NCI-H1694 (cell line): ENCODE measurements at places on chromosomes 6 and 20.

DNA sequence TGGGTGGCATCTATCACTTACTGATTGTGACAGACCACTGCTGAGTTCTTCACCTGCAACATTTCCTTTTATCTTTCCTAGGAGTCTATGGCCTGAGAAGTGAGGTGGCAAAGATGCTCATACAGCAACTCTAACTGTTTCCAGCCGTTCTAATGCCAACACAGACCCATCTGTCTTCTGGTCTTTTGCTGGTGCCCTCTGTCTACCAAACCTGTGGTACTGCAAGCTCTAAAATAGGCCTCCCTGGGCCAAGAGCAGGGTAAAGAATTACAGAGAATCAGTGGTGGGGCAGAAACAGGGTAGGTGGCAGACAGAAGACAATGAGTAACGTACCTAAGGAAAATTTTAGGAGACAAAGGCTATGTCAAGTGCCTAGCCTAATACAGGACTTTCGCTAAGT lies 611.0 kb upstream of the FLRT3 start:
- DNase-seq, result peak; percentile 36

DNA sequence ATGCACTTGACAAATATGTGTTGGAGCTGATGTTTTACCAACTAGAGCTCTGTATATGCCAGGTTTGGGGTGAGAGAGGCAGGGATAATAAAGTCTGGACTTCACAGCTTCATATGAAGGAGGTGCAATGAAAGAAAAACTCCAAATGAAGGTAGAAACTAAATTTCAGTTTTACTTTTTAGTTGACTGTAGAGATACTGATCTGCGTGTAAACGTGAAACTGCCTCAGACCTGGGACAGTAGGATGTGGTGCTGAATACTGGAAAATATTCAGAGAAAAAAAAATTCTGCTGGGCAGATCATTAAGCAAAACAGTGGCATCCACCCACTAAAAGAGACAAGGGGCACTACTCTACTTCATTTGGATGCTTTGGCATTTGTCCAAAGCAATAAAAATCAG lies 94.5 kb downstream of the BACH2 start:
- no peak for DNase-seq

GRCh38 chr6:168045706-168046620 lies 33.0 kb downstream of the FRMD1 start:
- DNase-seq, result peak; percentile 11

DNA sequence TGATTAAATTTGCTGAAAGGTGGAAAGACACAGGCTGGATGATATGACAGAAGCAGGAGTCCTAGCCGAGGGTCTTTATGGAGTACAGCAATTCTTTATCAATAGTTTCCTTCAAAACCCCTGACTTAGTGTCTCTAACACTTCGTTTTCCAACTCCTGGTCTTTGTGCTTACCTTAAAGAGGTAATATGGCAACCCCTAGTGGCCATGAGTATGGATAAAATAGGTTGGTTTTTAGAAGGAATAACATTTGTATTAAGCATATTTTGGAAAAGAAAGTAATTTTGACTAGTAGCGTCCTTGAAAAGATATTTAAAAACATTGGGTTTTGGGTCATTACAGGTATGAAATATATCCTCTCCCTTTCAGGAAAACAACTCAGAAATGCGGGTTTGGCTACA lies 51.9 kb downstream of the VGLL2 start:
- no peak for DNase-seq

- DNase-seq, result peak; percentile 64
These were observed 15.4 kb upstream of the STMND1 start for GRCh38 chr6:17086469-17086868.

- DNase-seq, result no peak
These were observed 144.2 kb downstream of the TTLL2 start for GRCh38 chr6:167469101-167469500.

DNA sequence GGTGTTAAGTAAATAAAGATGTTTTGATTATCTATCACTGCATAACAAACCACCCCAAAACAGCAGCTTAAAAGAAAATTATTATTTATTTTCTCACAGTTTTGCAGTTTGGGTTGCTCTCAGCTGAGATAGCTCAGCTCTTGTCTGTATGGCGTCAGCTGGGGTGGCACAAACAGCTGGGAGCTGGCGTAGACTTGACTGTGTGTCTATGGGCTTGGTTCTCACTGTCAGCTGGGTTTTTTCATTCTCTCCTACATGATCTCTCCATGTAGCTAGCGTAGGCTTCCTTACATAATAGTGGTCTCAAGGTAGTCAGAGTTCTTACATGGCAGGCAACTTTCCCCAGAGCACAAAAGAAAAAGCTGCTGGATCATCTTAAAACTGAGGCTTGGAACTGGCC lies 6.5 kb upstream of the TMEM74B start:
- no peak for DNase-seq

DNA sequence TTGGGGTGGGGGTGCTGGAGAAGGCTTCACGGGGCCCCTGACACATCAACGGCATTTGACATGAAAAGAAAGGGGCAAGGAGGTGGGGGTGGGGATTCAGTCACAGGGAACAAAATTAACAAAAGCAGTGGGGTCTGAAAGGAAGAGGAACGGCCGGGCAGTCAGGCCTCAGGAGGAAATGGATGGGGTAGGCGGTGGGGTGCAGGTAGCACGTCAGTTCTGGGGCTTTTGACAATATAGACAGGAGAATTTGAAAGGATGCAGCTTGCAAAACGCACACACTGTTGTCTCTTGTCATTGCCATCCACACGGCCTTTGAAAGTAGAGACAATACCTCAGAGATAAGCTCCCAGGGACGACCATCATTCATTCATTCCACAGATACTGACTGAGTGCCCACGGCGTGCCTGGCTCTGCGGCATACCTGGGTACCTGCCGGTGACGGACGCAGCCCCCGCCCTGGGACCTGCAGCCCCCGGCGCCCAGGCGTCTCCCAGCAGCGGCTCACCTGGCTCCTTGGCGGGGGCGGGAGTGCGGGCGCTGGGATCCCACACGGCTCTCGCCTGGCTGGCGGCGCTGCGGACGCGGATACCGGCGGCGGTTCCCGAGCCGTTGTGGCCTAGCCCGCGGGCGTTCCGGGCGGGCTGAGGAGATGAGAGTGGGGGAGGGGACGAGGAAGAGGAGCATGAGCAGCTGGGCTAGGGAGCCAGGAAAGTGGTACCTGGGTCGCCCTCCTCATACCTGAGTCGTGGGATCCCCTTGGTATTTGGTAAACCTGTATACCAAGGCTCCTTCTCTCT lies at the start of gene SLC26A8:
SLC26A8 (minus strand) TSS at position 646 of the 800 bp plus-strand sequence. CDS start 4,934 bp downstream, outside the sequence.
- no peak for DNase-seq

DNA sequence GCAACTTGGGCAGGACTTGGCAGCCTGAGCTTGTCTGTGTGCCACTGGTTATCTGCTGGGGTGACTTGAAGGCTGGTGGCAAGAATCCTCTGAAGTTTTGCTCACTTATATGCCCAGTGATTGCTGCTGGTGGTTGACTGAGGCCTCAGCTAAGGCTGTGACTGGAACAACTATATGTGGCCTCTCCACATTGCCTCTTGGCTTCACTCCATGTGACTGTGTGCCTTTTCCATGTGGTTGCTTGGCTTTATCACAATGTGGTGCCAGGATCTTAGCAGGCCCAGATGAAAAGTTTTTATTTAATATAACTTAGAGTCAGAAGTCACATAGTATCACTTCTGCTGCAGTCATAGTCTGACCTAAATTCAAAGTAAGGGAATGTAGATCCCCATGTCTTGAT lies 104.5 kb downstream of the ADAT2 start:
- DNase-seq, result no peak

DNA sequence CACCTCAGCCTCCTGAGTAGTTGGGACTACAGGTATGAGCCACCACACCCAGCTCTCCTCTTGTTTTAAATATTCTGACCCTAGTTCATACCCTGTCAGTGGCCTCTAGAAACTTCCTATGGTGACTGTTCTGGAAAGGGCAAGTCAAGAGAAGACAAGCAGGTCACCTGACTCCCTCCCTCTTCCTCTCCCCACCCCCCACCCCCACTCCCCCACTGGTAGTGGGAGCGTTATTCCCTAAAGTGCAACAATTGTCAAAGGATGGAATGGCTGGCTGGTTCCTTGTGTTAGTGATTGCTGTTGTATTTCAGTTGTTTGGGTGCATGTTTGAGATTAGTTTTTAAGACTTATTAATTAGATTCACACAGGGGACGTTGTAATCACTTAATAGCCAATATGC lies 136.1 kb downstream of the CARMIL1 start:
- no peak for DNase-seq

DNA sequence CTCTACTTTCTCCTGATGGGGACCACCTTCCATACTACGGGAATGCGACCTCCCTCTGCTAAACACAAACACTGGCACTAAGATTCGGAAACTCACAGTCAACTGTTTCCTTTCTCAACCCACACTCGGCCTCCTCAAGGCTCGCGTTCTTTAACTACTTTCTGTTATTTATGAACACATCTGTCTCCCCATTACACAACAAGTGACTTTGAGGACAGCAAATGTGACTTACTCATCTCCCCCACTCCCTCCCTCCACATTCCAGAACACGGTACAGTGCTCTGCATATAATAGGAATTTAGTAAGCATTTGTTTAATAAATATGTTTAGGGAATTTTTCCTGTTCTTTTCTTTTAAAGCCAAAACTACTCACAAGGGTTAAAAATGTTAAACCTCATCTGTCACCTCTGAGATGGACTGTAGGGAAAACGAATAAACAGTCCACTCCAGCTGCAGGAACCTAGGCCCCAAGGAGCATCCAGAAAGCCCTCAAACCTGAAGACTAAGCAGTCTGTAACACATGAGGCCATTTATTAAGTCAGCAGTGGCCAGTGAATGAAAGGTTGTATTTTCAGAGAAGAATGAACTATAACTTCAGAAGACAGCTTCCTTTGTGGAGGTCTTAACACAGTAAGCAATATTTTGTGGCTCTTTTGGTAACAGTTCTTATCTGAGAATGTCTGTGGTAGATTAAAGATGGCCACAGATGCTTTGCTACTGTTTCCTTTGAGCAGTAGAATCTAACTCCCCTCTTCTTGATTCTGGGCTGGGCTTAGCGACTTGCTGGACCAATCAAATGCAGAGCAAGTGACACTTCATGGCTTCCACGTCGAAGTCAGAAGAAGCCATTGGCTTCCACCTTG lies 209.6 kb upstream of the DTNBP1 start:
- no peak for DNase-seq

DNA sequence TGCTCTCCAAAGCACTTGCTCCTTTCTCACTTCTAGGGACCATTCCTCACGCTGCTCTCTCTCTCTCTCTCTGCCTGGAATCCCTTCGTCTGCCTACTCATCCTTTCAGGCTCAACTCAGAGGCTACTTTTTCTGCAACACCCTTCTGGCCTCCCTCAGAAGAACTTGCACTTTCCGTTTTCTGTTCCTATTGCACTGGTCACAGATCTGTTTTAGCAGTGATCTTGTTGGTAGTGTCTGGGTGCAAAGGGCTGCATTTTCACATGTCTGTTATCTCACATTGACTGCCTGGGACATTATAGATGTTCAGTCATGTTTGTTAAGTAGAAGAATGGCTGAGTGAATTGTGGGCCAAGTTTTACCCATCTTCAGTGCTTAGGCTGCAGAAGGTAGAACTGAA lies 63.5 kb downstream of the RIN2 start:
- no peak for DNase-seq

GRCh38 chr6:136614994-136615393 lies 64.8 kb upstream of the MAP7 start:
- DNase-seq, result no peak

GRCh38 chr6:166862287-166862977 lies 93.9 kb downstream of the RNASET2 start:
- DNase-seq, result no peak

- no peak for DNase-seq
These were observed 167.5 kb upstream of the PLCB4 start for GRCh38 chr20:8901237-8902025.

DNA sequence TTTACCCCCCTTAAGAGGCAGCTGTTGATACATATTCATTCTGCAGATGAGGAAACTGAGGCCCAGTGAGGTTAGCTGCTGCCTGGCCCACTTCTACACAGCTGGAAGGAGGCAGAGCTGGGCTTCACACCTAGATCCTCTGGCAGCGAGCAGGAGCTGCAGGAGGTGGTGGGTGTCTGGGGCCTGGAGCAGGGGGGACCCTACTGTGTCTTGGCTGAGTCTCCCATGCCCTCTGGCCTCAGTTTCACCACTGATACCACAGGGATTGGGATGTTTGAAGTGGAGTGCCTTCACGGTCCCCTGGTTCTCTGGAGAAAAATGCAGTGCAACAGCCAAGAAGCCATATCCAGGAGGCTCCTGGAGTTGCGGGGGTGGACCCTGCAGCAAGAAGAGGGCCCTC lies 8.2 kb upstream of the BPIFA2 start:
- no peak for DNase-seq

DNA sequence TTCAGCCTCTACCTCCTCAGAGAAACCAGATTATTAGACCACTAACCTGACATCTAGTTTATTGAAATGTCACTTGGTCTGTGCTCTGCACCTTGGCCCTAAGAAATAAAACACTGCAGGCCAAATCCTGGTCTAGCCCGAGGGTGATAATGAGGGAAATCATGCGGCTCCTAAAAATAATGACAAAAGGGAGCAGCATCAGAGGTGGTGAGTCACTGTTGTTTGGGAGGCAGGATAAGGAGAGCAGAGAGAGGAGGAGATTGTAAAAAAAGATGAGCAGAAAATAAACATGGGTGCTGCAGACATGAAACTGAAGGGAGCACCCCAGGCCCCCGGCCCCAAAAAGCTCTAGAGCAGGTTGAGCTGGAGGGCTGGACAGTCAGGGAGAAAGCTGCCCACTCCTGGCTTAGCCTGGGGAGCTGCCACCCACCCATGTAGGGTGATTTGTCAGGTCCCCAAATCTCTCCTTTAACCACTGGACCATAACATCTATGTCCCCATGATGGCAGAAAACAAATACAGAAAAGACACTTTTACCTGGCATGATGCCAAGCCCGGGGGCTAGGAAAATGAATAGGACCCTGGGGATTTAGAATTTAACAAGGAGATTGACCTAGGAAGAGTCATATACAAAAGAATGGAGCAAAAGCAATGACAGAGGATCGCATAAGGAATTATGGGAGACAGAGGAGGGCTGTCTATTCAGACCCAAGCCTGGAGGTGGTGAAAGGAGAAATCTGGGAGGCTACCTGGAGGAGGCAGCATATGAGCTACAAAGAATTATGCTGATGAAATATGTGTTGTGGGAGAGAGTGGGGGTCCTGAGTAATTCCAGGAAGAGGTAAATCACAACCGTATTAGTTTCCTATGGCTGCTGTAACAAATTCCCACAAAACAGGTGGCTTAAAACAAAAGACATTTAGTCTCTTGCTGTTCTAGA lies 103.7 kb downstream of the SNAP25 start:
- no peak for DNase-seq
